ENCODE measurements at places on chromosomes 12 and 14.

DNA sequence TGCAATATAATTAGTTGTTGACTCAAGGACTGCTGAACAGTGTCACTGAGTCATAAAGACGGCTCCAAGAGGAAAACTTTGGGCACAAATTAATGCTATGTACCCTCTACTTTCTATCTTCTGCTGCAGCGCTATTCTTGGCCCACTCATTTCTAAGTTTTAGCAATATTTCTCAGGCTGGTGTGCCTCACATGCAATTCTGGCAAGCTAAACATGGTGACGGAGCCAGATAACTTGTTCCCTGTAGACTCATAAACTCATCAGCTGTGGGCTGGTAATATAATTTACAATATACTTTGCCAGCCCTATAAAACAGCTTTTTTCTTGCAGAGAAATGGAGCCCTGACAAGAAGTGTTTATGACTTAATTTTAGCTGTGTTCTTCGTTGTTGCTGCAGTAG lies 615.1 kb downstream of the NRXN3 start:
- DNase-seq = no peak

GRCh38 chr14:23052182-23052623 lies 5.1 kb downstream of the CDH24 start:
- DNase-seq = no peak

GRCh38 chr12:91622037-91622436 lies 439.4 kb upstream of the DCN start:
- no peak for DNase-seq

DNA sequence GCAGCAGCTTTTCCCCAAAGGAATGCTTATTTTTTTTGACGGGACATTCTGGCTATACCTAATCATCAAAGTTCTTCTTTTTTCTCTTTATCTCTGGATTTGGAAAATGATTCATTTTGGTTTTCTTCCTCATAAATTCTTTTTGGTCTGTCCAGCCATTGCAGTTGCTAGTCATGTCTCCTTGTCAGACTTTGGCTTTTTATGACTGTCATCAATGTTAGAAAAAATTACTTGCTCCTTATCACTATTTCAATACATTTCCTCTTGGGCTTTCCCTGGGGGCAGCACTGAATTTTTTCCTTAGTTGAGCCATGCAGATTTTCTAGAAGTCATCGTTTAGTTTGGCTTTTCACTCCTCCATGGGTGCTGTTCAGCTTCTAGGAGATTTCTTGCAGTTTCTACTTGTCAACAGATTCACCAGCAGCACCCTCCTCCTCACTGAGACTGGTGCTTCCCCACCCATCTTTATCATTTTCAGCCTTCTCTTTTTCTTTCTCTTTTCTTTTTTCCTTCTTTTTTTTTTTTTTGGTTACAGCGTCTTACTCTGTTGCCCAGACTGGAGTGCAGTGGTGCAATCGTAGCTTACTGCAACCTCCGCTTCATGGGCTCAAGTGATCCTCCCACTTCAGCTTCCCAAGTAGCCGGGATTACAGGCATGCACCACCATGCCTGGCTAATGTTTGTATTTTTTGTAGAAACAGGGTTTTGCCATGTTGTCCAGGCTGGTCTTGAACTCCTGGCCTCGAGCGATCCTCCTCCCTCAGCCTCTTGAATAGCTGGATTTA lies 5.2 kb downstream of the ADIPOR2 start:
- no peak for DNase-seq

DNA sequence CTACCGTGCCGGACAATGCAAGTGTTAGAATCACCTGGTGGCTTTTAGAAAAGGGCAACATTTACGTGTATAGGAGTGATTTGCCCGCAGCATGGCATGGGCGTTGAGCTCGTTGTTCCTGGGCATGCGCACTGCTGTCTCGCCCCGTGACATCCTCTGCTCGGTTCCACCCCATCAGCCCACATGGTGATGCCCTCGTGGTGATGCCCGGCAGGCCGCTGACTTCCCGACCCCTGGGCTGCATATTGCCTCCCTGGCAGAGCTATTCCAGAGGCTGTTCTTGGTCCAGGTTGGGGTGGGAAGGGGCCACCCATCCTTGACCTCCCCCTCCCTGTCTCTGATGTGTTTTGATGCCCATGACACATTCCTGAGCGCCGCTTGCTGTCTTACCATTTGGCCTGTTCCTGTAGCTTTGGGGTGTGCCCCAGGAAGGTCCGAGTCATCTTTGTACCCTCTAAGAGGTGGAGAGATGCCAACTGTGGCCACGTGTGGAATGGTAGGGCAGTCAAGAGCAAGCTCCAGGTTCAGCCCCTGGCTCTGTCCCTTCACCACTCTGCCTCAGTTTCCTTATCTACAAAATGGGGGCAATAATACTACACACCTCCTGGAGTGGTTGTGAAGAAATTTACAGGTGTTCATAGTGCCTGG lies 4.8 kb downstream of the HIP1R start:
- DNase-seq = no peak

DNA sequence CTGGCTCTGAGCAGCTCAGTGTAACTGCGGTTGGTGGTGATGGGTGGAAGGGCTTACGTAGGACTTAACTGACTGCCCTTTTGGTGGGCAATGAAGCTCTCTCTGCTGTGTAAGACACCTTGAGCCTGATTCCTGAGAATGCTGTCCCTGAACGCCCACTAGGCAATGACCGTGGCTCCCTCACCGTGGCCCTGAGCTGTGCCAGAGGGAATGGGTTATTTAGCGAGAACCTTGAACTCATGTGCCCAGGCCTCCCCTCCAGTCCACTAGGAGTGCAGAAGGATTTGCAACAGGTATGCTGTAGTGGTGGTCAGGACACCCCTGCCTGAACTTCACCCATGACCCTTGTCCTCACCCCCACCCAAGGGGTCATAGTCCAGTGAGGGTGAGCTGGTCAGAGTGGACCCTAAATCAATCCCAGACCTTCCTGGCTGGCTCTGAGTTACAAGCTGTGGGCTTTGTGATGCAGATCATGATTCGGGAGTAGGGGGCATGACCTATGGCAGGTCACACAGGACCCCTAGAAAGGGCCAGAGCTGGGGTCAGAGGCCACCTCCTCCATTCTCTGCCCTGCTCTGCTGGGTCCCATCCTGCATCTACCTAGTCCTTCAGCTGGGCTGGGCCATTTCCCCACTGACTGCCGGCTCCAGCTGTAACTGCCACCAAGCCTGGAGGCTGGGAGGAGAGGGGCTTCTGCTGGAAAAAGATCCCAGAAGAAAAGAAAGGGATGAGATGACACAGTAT lies 14.5 kb upstream of the ANKRD33 start:
- no peak for DNase-seq

DNA sequence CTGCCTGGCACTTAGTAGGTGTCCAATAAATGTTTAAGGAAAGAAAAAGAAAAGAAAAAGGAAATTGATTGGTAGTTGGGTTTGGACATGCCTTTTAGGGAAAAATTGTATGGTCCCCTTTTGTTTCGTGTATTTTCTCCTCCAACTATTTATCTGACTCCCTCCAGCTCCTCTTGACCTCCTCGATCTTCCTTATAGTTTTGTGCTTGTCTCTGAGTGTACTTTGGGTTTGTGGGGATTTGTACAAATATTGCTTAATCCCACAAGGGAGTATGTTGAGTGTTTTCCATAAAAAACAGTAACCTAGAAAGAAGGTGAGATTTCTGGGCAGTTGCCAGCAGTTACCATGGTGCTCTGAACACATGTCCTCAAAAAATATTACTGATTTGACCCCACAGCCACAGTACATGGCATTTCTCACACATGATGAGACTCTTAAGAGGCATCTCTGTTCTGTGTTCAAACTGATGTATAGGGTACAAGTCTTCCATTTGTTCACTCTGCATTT lies 15.7 kb downstream of the PLEKHG7 start:
- DNase-seq = no peak

- no peak for DNase-seq
Observed at GRCh38 chr14:95313190-95313589, 6.5 kb downstream of the CLMN start.

DNA sequence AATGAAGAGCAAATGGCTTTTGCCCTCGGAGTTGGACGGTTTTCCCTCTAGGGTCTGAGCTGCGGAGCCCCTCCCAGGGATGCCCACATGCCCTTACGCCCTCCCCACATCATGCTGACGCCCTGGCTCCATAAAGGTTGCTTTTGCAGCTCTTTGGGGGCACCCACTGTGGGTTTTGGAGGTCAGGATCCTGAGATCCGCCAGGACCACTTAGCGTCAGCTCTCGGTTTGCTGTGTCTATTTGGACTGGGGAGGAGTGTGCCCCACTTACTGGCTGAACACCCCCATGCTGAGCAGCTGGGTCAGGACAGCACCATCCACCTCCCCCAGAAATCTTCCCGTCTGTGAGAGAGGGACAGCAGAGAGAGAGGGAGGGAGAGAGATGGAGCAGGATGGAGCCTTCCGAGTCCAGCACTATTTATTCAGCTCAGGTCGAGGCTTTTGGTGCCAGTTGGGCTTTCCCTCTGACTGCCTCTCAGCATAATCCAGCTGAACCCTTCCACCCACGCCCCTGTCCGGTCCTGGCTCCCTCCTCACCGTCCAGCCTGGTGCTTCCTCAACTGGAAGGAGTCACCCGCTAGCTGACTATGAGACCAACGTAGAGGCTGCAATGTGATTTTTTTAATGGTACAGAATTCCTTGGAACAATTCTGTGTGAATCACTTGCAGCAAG lies 18.9 kb upstream of the LRTM2 start:
- no peak for DNase-seq

DNA sequence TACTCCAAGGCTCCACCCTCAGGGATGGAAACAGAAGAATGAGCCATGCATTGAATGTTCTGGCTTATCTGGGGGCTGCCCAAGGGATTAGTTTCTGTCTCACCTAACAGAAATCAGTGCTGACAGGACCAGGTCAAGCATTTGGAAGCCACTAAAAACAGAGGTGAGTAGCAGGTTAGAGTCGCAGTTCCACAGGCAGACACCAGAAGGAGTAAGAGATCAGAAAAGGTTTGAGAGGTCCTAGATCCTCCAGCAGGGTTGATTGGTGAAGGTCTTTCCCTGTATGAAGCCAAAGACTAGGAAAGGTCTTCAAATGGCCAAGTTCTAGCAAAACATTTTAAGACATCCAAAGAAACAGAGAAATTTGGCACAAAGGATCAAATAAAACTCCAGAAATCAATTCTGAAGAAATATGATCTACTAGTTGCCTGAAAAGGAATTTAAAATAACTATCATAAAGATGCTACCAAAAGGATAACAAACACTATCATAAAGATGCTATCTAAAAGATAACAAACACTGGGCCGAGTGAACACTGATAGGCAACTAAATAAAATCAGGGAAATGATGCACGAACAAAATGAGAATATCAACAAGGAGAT lies 19.5 kb upstream of the TTC9 start:
- peak; percentile 58 for DNase-seq

- peak; percentile 10 for DNase-seq
Observed at GRCh38 chr14:52885230-52885629, 65.6 kb downstream of the FERMT2 start.

GRCh38 chr14:95319312-95320077 lies at the start of gene CLMN:
Gene CLMN, minus strand, starts transcription at chr14:95319908. Its CDS starts 116 bp downstream, at chr14:95319792.
- DNase-seq = peak; percentile 58

DNA sequence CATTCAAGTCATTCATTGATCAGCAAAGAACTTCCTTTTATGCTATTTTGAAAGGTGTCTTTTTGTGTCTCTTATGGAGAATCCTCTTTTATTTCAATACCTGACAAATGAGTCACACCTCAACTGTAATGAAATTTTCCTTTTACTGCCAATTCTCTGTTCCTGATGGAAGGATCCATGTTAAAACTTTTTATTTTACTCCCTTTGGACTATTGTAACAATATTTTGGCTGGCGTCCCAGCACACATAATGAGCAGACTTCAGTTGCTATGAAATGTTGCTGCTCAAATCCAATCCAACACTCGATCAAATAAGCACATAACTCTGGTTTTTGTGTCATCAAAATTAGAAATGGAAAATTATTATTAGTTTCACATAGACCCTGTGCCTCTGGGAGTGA lies 21.9 kb upstream of the SLC15A5 start:
- DNase-seq = no peak

DNA sequence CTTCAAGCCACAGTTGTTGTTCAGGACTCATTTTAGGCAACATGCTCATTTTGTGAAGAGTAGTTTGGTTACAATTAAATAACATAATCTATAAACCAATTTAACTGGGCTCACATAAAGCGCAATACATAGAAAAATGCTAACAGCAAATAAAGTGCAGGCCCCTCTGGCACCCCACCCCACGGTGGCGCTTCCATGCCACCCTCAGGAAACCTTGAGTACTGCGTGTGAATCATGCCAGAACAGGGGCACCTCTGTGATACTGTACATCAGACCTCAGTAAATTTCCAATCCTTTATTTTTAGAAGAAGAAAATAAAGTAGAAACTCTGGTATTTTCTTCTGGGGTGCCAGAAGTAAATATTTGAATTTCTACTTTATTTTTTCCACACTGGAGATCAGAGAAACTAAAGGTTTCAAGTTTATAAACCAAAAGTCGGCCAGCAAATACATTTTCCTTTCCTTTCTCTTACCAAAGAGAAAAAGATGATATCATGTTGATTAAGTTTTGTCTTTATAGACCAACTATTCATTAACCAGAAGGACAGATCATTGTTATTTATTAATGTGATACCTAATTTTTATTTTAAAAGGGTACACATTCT lies 316.8 kb downstream of the PAWR start:
- peak; percentile 56 for DNase-seq

DNA sequence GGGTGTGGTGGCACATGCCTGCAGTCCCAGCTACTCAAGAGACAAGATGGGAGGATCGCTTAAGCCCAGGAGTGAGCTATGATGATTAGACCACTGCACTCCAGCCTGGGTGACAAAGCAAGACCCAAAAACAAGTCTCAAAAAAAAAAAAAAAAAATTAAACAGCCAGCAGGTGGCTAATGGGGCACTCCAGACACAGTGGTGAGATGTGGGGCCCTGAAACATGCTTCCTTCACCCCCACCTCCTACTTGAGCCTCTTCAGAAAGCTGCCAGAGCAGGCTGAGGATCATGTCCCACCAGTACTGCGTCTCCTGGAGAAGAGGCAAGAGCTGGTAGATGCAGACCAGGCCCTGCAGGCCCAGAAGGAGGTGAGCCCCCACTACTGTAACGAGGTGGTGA lies 2.1 kb downstream of the CFAP73 start:
- no peak for DNase-seq

GRCh38 chr12:15496738-15497137 lies 174.4 kb downstream of the PTPRO start:
- DNase-seq = no peak

DNA sequence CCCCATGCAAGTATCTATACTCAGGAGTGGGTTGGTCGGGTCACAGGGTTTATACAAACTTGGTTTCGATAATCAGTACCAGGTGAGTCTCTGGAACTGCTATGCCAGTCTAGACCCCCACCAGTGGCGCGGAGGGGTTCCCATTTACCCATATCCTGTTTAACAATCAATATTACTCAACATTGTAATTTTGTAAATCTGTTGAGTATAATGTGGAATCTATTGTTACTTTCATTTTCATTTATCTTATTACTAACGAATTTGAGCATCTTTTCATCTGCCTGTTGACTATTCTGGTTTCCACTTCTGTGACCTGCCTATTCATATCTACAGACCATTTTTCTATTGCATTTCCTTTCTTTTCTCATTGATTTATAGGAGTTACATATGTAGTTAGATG lies 275.2 kb upstream of the CRY1 start:
- DNase-seq = no peak

Measured in AG08395 (cell line).